ENCODE measurements at places on chromosomes 2 and 18.

DNA sequence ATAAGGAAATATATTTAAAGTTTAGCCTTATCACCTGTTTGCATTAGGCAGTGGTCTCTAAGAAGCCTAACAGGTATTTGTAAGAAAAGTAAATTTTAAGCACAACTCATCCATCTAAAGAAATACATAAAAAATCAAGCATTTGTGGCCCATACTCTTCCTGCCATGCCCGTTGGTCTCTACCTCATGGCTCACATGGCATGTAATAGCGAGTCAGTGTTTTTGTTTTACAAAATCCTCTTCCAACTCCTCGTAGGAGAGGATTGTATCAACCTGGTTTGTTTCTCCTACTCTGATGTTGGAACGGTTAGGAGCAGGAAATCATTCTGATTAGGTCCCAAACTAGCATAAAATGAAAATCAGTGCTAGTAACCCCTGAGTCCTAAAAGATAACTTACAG is 91.8 kb downstream of the FMNL2 start:
- no peak for DNase-seq

DNA sequence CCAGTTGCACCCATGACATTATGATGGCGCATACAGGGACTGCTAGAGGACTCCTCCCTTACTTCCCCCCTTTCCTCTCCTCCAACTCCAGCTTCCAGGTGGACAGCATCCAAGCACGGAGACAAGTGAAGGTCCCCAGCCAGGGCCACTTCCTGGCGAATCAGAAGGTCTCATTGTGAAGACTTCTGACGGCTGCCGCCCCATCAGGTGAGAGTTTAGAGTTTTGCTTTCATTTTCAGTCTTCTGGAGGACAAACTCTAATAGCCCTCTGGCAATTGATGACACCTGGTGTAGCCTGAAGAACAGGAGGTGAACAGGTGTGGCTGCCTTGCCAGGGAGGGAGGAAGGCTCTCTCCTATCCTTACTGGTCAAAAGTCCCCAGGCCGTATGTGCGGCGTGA is 77.3 kb upstream of the KCNH7 start:
- no peak for DNase-seq

DNA sequence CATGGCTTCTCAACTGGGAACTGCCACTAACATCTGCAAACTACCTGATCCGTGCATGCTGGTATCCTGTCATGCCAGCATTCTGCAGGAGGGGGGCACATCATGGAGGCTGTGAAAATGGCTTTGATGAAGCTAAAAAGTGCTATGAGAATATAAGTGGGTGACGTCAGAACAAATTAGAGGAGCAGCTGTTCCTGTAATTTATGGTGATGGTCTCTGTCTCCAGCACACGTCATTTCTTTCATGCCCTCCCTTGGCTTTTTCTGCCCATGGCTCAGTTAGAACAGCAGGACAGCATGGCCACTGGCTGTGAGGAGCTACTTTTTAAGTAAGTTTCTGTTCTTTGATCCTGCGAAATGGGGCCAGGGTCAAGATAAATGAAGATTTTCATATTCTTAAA is 466.3 kb downstream of the THSD7B start:
- no peak for DNase-seq

DNA sequence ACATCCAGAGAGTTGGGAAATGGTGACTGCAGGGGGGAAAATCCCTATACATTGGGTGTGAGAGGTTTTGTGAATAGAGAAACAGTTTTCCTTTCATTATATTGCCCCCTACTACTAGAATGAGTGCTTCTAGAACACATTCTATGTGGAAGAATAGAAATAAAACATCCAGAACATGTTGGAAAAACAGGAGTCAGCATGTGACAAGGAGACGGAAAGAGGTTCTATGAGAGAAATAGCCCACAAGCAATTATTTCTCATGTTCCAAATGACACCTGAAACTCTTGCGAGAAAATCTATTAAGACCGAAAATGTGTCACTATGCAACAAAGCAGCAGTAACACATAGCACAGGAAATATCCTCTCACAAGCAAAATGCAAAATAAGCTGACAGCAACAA is 202.7 kb upstream of the SPOPL start:
- DNase-seq = no peak

DNA sequence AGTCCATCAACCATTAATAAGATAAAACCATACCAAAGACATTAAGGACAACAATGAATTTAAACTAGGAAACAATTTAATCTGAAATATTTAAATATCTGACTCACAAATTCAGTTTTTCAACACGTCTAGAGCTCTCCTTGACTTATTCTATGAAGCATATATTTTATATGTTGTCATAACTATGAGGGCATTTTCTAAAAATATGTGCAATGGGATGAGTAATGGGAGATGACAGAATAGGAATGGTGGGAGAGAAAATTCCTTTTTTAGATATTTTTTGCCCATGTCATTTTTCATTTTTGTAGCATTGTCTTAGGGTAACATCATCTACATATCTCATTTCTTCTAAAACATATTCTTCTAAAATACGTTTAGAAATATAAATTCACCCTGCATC is 79.2 kb upstream of the CDH2 start:
- no peak for DNase-seq

Measured in progenitor cell of endocrine pancreas (in vitro differentiated cells).